ENCODE measurements at places on chromosomes 5 and 9.

GRCh38 chr5:56759521-56760216, 55.7 kb upstream of the MAP3K1 start:
- no peak for DNase-seq

GRCh38 chr9:116789081-116789480, 102.0 kb downstream of the TRIM32 start:
- DNase-seq: no peak

DNA sequence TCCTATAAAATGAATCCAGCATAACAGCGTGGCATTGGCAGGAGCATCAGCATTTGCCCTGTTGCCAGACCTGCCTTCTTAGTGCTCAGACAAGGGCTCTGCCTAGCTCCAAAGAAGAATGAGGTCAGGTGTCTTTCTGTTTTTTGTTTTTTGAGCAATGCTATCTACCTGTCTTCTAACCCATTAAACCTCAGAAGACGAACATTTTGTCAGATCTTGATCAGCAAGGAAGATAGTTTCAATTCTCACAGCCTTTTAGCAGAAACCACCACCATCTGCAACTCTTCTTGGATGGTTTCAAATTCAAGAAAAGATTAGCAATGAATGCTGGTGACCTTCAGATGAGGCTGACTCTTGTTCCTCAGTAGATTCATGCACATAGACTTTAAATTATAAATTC, 103.5 kb upstream of the IQGAP2 start:
- no peak for DNase-seq

GRCh38 chr9:89185980-89186379, 7.4 kb upstream of the SHC3 start:
- no peak for DNase-seq

GRCh38 chr9:77454663-77455062, 193.5 kb downstream of the GNA14 start:
- no peak for DNase-seq

DNA sequence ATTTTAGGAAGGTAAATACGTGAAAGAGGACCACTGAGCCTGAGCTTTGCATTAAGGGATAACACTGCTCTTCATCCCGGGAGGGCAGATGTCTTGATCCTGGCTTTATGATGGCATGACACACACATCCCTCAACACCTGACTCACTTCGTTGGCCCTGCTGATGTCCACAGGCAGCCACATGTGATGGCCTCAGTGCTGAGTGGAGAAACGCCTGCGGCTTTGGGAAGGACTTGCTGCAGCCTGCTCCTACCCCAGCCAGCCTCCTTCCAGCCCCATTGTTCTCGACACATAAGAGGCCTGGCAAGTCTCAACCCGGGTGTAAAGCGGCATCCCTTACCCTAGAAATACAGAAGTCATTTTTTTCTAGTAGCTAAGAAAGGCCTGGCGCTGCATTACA, 169.0 kb downstream of the SYK start:
- DNase-seq: no peak

DNA sequence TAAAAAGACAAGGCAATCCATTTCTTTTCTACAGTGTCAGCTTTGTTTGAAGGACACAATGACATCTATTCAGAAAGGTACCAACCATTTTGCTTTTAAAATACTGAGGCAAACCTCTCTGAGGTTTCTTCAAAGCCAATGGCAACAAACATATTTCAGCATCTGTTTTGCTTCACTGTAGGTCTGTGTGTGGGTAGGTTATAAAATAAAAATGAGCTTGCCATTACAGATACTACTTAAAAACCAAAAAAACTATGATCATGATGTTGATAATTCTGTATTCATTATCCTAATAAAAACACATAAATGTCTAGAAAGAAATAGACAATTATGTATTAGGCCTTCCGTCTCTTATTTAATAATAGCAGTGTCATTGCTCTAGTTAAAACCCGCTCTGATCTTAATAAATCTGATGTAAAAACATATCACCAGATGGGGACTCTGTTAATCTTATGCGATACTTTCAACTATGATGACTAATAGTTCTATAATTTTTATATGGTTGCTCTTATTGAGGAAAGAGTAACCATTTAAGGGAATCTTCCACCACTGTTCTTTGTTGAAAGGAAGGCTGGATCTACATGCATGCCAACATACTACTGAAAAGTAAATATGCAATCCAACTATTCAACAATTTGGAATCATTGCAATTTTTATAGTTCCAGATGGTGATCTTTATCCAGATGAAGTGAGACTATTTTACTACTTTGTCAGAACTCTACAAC, 647.2 kb downstream of the PDE4D start:
- DNase-seq: no peak

DNA sequence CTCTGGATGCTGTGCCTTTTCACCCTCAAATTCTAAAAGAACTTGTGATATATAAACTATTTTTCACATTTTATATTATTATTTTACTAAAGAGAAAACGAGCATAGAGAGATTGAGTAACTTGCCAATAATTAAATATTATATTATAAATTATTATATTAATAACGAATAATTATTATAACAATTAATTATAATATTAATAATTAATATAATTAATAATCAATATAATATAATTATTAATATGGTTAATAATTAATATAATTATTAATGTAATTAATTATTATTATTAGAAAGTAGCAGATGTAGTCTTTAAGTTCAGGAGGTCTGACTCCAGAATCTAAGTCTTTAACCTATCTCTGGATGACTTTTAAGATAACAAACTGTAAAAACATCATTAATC, 20.1 kb downstream of the OR2Y1 start:
- DNase-seq: no peak

DNA sequence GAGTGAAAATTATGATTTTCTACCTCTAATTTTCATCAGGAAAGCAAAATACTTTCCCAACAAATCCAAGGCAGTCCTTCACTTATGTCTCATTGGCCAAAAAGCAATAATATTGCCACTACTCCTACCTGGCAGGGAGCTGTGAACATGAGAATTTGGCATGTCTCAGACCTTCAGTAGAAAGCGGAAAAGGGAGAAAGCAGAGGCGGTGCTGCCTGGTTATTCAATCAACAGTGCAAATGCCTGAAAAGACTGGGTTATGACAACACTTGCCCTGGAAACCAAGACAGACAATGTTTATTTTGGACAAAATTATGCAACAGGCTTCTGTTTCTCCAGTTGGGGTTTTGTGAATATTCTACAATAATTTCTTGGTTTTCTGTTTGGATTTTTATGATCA, 194.4 kb downstream of the TAF11L14 start:
- no peak for DNase-seq

GRCh38 chr5:154971501-154971900, 30.6 kb downstream of the MRPL22 start:
- no peak for DNase-seq

GRCh38 chr9:128404560-128404959, 16.1 kb upstream of the CERCAM start:
- no peak for DNase-seq

DNA sequence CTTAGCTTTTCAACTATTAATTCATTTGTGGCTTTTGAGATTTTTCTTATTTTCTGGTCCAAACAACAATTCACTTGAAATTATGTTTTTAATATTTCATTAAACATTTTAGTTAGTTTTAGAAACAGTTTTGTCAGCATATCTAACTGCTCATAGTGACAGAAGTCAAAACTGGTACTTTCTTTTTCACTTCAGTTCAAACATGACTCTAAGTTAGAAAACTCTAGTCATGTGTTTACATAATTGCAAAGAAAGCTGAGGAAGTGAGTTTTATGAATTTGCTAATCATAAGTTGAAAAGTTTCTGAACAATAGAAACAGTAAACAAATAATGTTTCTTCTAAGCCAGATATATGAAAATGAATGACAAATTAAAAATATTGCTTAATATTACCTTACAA, 1931.0 kb downstream of the EFNA5 start:
- DNase-seq: no peak

DNA sequence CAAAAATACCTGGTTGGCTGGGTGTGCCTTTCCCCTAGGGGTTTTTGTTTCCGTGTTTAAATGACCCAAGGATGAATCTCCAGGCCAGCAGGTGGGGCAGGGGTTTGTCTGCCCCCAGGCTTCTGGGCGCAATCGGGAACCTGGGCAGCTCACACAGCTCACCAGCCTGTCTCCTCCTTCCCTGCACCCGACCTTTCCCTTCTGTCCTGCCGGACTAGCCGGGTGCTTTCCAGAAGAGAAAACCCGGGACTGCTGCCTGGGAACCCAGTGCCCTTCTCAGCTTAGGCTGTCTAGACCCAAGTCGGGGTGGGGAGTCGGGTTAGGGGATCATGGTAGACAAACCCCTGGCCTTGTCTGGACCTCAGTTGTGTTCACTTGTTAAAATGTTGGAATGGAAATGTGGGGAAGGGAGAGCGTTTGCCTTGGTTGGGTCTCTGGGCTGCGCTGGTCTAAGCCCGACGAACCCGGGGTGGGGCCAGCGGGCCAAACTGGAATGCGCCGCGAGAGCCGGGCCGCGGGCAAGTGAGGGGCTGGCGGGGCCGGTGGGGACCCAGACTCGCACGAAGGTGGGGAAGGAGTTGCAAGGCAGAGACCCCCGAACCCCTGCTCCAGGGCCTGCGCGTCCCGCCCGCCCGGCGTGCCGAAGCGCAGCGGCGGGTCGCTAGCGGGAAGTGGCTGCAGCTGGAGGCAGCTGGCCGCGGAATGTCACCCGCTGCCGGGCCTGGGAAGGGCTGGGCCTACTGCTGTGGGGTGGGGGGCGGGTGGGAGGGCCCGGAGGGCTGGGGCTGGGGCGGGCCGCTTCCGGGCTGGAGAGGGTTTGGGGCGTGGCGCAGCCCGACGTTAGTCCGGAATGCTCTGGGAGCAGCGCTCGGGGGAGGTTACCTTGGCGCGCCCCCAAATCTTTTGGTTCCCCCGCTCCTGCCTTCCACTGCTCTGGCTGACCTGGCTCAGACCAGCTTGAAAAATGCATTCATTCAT, 84.6 kb downstream of the DAB2IP start:
- DNase-seq: no peak

GRCh38 chr9:14488421-14489190, 174.7 kb upstream of the NFIB start:
- DNase-seq: no peak

GRCh38 chr5:90334741-90335140, 74.8 kb downstream of the CETN3 start:
- DNase-seq: no peak
